ENCODE measurements at places on chromosomes 1 and 21. TPM values are rescaled to one million over a fixed set of nuclear protein-coding genes. Genes with fewer than 3 reads are reported as not detected.

- no peaks in the 10 kb centered on the region for H3K36me3 ChIP-seq
- DNase-seq, result peak; percentile 83
- H3K27me3 ChIP-seq, result no peaks in the 10 kb centered on the region
- no peak overlapping the region for H3K4me3 ChIP-seq
Measured at GRCh38 chr1:39509360-39510009, 18.0 kb downstream of the BMP8A start.

DNA sequence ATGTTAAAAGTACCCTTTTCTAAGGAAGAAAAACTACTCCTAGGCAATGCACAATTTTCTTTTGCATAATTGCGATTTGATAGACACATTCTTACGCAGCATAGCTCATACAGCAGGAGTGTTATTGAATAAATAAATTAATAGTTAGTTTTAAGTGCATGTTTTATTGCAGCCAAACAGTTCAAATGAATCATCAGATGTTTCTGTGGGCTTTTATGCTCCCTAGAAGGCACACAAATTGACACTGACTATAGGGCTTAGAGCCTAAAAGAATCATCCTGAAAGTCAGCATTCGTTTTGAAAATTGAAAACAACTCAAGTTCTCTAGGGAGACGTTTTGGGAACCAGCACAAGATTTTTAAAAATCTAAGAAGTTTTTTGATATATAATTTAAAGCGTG lies 411.9 kb downstream of the HLX start:
- no peak overlapping the region for H3K27ac ChIP-seq
- no peaks in the 10 kb centered on the region for H3K4me1 ChIP-seq
- no peak overlapping the region for H3K4me3 ChIP-seq
- no peaks in the 10 kb centered on the region for H3K36me3 ChIP-seq
- H3K27me3 ChIP-seq, result no peaks in the 10 kb centered on the region

GRCh38 chr1:227935826-227936225 lies 11.9 kb downstream of the WNT9A start:
- no peaks in the 10 kb centered on the region for H3K27me3 ChIP-seq
- no peak for DNase-seq
- no peaks in the 10 kb centered on the region for H3K4me1 ChIP-seq

GRCh38 chr1:185603158-185603557 lies 131.0 kb upstream of the HMCN1 start:
- DNase-seq, result no peak
- no peak overlapping the region for H3K27ac ChIP-seq
- no peaks in the 10 kb centered on the region for H3K4me1 ChIP-seq
- no peak overlapping the region for H3K4me3 ChIP-seq
- H3K27me3 ChIP-seq, result no peaks in the 10 kb centered on the region
- no peaks in the 10 kb centered on the region for H3K36me3 ChIP-seq

DNA sequence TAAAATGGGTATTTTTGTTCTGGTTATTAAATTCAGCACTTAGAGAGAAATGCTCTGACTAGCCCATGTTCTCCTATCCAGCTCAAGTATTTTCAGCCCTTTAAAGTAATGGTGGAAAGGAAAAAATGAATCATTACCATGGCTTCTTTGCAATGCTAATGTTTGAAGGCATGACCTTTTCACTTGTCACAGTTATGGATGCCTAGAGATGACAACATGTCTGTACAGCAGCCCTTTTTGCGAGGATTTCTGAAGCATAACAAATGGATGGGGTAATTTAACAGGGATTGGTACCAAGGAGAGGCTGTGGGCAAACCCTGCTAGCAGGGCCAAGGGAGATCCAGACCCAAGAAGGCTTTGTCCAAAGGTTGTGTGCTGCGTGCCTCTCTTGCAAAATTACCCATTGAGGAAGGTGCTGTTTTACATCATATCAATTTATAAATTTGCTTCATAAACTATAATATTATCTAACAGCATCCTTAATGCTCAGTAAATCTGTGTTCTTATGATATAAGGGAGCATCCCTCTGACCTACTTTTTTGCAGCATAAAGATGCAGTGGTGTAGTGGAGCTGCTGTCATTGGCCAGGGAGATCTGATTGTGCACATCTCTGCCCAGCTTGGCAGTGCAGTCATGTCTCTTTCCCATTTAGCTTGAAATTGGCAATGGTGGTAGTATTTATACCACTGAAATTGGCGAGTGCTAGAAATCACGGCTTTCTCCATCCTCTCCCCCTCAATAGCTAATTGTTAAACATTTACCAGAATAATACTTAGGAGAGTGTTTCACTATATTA lies 327.1 kb downstream of the PCP4 start:
- H3K4me3 ChIP-seq, result no peak overlapping the region
- no peaks in the 10 kb centered on the region for H3K36me3 ChIP-seq
- no peak for DNase-seq
- no peaks in the 10 kb centered on the region for H3K27me3 ChIP-seq

- no peaks in the 10 kb centered on the region for H3K4me1 ChIP-seq
- no peak overlapping the region for H3K4me3 ChIP-seq
- H3K36me3 ChIP-seq, result no peaks in the 10 kb centered on the region
- DNase-seq, result no peak
- no peak overlapping the region for H3K27ac ChIP-seq
Measured at GRCh38 chr21:28317177-28317950, 675.3 kb downstream of the LTN1 start.

The ALG14 gene
- 0.91 TPM for total RNA-seq

- peak; percentile 92 for DNase-seq
- peak overlapping the region; percentile 72 for H3K27ac ChIP-seq
- no peak overlapping the region for H3K4me3 ChIP-seq
Measured at GRCh38 chr1:226814751-226815537, 55.5 kb upstream of the PSEN2 start.

GRCh38 chr1:233983811-233984210 lies 79.3 kb downstream of the SLC35F3 start:
- DNase-seq, result no peak
- H3K4me1 ChIP-seq, result no peaks in the 10 kb centered on the region
- no peak overlapping the region for H3K27ac ChIP-seq
- H3K4me3 ChIP-seq, result no peak overlapping the region

The FLG2 gene
- total RNA-seq, result not detected

DNA sequence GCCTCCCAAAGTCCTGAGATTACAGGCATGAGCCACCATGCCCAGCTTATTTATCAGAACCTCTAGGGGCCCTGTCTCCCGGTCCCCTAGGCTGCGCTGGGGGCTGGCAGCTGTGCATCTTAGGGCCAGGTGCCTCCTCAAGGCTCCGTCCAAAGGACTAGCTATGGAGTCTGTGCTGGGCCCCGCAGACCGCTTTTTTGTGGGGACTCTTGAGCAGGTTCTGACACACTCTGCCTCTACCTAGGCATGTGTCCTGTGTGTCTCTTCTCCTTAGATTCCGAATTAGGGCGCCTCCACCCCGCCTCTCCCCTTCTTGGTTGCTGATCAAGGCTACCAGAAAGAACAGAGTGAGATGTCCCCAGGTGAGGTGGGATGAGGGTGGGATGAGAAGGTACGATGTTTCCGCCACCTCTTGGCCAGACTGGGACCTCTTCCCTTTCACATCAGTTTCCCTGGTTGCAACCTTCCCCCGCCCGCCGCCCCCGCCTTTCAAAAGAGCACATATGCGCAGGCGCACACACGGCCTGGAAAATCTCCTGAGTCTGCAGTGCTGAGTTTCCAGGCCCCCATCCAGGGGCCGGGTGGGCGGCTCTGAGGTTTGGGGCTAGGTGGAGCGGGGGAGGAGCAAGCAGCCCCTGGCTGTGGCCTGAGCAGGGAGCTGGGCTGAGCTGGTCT lies 5.0 kb upstream of the PTPN7 start:
- H3K4me3 ChIP-seq, result no peak overlapping the region
- H3K36me3 ChIP-seq, result no peaks in the 10 kb centered on the region
- H3K27ac ChIP-seq, result no peak overlapping the region
- H3K27me3 ChIP-seq, result no peaks in the 10 kb centered on the region
- H3K4me1 ChIP-seq, result peaks cover 26% of the 10 kb centered on the region
- no peak for DNase-seq

- H3K4me3 ChIP-seq, result no peak overlapping the region
- no peaks in the 10 kb centered on the region for H3K4me1 ChIP-seq
- DNase-seq, result peak; percentile 65
- H3K27ac ChIP-seq, result no peak overlapping the region
- no peaks in the 10 kb centered on the region for H3K27me3 ChIP-seq
- no peaks in the 10 kb centered on the region for H3K36me3 ChIP-seq
Measured at GRCh38 chr1:160607011-160607671, 27.8 kb upstream of the CD84 start.
